ENCODE measurements at places on chromosomes 13 and 19.

- no peak for DNase-seq
These were observed 33.0 kb downstream of the GPX4 start for GRCh38 chr19:1136621-1137317.

DNA sequence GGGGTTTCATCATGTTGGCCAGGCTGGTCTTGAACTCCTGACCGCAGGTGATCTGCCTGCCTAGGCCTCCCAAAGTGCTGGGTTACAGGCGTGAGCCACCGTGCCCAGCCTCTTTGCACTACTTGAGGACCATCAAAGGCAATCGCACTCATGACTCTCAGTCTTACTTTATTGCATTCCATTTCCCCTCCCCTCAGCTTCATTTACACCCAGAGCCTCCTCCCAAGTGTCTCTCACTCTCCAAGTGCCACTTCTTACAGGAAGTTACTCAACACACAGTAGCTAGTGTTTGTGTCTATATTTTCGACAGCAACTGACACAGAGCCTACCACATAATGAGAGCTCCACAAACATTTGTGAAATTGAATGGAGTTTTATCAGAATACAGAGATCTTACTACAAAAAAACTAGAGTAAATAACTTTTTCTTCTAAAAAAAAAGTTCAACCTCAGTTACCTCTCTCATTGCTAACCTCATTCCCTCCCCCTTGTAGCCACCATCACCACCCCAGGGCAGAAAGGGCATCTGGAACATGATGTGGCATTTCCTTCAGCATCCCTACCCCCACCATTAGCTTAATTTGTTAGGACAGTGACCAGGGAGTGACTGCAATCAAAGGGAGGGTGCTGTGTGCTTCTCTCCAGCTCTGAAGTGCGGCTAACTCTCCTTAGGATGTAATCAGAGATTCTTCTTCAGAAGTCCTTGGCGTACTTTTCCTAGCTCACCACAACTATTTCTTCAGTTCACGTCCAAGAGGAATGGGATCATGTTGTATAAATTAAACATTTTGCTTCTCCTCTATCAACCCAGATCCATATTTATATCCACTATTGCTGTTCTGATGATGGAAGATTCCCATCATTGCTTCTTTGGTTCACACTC, 17.0 kb upstream of the RUBCNL start:
- DNase-seq, result no peak

- DNase-seq, result peak; percentile 95
These were observed at the start of gene UQCR11 for GRCh38 chr19:1605236-1606137. TSS of gene UQCR11 (minus strand) at chr19:1605462. CDS start at chr19:1605409, 53 bp downstream.

GRCh38 chr13:40626977-40627376, 39.5 kb downstream of the FOXO1 start:
- DNase-seq, result no peak

DNA sequence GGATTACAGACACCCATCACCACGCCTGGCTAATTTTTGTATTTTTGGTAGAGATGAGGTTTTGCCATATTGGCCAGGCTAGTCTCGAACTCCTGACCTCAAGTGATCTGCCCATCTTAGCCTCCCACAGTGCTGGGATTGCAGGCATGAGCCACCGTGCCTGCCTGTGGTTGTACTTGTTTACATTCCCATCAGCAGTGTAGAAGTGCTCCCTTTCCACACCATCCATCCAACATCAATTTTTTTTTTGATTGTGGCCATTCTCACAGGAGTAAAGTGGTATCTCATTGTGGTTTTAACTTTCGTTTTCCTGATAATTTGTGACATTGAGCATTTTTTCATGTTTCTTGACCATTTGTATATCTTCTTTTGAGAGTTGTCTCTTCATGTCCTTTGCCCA, 1019.4 kb upstream of the SLC10A2 start:
- no peak for DNase-seq

DNA sequence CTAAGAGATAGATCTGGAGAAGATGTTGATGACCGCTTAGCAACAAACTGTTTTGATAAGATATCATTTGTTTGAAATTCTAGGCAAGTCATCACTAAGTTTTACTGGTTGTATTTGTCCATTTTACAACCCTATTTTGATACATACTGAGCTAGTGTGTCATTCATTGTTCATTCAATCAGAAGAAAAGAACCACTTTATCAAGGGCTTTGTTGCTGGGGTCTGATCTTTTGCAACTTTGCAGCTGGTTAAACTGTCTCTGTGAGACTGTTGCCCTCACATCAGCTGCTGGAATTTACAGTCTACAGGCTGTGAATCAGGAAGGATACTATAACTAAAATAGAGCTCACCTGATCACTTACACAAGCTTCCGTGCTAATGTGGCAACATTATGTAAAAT, 290.5 kb downstream of the RFC3 start:
- DNase-seq, result no peak

DNA sequence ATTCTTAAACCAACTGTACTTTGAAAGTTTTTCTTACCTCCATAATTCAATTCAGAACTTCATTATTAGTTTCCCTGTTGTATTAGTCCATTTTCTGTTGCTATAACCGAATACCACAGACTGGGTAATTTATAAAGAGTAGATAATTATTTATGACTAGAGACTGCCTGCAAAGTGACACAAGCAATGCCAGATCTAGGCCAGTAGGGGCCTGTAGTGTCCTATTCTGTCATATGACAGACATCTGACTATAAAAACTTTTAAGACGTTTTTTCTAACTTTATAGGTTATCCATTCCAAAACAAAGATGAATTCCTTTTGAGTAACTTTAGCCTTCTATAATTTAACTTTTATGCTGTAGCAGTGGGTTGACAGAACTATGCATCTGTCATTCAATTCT, 2783.8 kb downstream of the PCDH9 start:
- DNase-seq, result no peak
